ENCODE measurements at places on chromosomes 13 and 19. TPM values are rescaled to one million over a fixed set of nuclear protein-coding genes. Genes with fewer than 3 reads are reported as not detected.

DNA sequence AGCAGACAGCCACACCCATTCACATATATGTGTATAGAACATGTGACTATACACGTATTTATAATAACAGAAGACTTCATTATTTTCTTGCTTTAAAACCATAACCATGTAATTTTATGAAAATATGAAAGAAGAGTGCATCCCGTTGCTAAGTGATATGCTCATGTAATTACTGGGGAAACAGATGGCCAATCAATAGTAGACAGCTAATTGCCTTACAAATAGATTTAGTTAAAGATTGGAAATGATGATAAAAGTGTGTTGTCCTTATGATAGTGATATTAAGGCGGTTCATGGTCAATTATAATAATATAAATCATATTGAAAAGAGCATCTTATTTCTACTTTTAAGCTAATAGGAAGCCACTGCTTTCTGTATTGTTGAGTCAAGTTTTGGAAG, 95.9 kb downstream of the RFC3 start:
- H3K4me1 ChIP-seq, result no peaks in the 10 kb centered on the region
- no peaks in the 10 kb centered on the region for H3K27me3 ChIP-seq
- DNase-seq, result no peak
- no peaks in the 10 kb centered on the region for H3K36me3 ChIP-seq

- H3K4me3 ChIP-seq, result no peak overlapping the region
- H3K4me1 ChIP-seq, result peaks cover 24% of the 10 kb centered on the region
- no peaks in the 10 kb centered on the region for H3K27me3 ChIP-seq
- no peak for DNase-seq
- H3K36me3 ChIP-seq, result peaks cover 26% of the 10 kb centered on the region
Measured at GRCh38 chr13:97460004-97460775, 26.2 kb downstream of the RAP2A start.

GRCh38 chr13:76825430-76825829, 60.8 kb downstream of the KCTD12 start:
- H3K4me1 ChIP-seq, result peaks cover 4% of the 10 kb centered on the region
- no peaks in the 10 kb centered on the region for H3K36me3 ChIP-seq
- no peak for DNase-seq
- H3K4me3 ChIP-seq, result no peak overlapping the region
- H3K27ac ChIP-seq, result no peak overlapping the region

DNA sequence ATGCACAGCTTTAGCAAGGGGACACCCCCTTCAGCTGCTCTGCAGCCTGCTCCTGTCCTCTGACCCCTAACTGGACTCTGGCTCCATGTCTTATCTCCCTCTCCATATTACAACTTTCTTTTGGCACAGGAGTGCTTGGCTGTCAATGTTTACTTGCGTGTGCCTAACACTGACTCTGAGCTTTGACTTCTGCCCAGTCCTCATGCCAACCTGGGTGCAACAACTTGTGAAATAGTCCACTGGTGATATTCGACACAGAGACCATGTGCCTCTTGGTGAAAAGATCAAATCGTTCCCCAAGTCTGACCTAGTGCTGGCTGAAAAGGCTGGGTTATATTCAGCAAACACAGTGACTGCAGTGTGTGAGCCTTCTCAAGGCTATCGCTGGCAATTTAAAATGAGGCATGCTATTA, 34.1 kb upstream of the KLF12 start:
- no peak for DNase-seq
- H3K4me1 ChIP-seq, result no peaks in the 10 kb centered on the region
- H3K27me3 ChIP-seq, result peaks cover 8% of the 10 kb centered on the region
- H3K27ac ChIP-seq, result no peak overlapping the region

DNA sequence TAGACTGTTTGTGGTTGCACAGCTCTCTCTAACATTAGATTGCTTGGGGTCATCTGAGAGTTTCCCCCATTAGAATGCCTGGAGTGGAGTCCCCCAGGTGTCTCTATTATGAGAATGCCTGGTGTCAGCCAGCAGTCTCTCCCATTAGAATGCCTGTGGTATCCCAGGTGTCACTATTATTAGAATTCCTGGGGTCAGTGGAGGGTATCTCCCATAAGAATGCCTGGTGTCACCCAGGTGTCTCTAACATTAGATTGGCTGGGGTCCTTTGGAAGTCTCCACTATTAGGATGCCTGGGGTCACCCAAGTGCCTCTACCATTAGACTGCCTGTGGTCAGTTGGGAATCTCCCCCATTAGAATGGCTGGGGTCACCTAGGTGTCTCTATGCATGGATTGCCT, 1495.1 kb downstream of the UQCRFS1 start:
- H3K4me1 ChIP-seq, result no peaks in the 10 kb centered on the region
- no peaks in the 10 kb centered on the region for H3K27me3 ChIP-seq
- H3K27ac ChIP-seq, result no peak overlapping the region
- H3K36me3 ChIP-seq, result no peaks in the 10 kb centered on the region
- no peak overlapping the region for H3K4me3 ChIP-seq
- DNase-seq, result no peak

GRCh38 chr19:10286803-10287737, at the start of gene ICAM4:
ICAM4 (plus strand) TSS chr19:10286955; CDS start chr19:10287013, 58 bp downstream.
- H3K4me3 ChIP-seq, result peak within 1 kb of the TSS; percentile 50
- peak within 1 kb of the TSS; percentile 65 for H3K27ac ChIP-seq
- DNase-seq, result peak; percentile 67
- H3K36me3 ChIP-seq, result peaks cover 38% of the 10 kb centered on the region

GRCh38 chr13:113144255-113144629, 14.2 kb upstream of the PROZ start:
- H3K4me3 ChIP-seq, result no peak overlapping the region
- peak; percentile 9 for DNase-seq
- H3K4me1 ChIP-seq, result no peaks in the 10 kb centered on the region
- peaks cover 1% of the 10 kb centered on the region for H3K27me3 ChIP-seq
- no peaks in the 10 kb centered on the region for H3K36me3 ChIP-seq

GRCh38 chr13:65881561-65882155, 1348.5 kb downstream of the PCDH9 start:
- H3K36me3 ChIP-seq, result no peaks in the 10 kb centered on the region
- no peak for DNase-seq
- H3K4me3 ChIP-seq, result no peak overlapping the region
- no peak overlapping the region for H3K27ac ChIP-seq

DNA sequence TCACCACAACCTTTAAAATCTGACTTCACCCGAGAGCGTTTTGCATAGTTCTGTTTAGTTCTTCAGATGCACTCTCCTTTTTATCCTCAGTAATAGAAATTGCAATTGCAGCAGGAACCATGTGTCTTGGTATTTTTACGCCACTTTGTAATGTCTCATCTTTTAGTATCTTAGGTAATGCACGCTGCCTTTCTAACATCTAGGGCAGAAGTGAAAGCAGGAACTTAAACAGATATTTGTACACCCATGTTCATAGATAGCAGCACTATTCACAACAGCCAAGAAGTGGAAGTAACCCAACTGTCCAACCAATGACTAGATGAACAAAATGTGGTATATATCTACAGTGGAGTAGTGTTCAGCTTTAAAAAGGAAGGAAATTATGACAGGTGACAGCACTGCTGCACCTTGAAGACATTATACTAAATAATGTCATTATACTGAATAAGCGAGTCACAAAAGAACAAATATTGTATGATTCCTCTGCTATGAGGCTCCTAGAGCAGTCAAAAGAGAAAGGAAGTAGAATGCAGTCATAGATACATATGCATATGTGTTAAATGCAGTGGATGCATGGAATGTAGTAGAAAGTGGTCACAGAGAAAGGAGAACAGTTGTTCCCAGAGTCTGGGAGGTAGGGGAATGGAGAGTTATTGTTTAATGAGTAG, 105.9 kb upstream of the GJB6 start:
- peaks cover 2% of the 10 kb centered on the region for H3K4me1 ChIP-seq
- no peak overlapping the region for H3K27ac ChIP-seq
- peaks cover 8% of the 10 kb centered on the region for H3K27me3 ChIP-seq
- H3K4me3 ChIP-seq, result no peak overlapping the region
- H3K36me3 ChIP-seq, result no peaks in the 10 kb centered on the region
- DNase-seq, result no peak

GRCh38 chr13:46184277-46184699, 2.3 kb upstream of the LCP1 start:
- H3K4me3 ChIP-seq, result peak overlapping the region; percentile 96
- peak overlapping the region; percentile 99 for H3K27ac ChIP-seq
- DNase-seq, result peak; percentile 85
- H3K36me3 ChIP-seq, result peaks cover 24% of the 10 kb centered on the region
- peaks cover 39% of the 10 kb centered on the region for H3K4me1 ChIP-seq

- no peak overlapping the region for H3K27ac ChIP-seq
- H3K4me3 ChIP-seq, result no peak overlapping the region
- H3K4me1 ChIP-seq, result no peaks in the 10 kb centered on the region
Measured at GRCh38 chr19:57110592-57111328, 9.0 kb upstream of the USP29 start.

GRCh38 chr13:20658451-20659040, 45.0 kb upstream of the IL17D start:
- no peaks in the 10 kb centered on the region for H3K4me1 ChIP-seq
- no peak overlapping the region for H3K27ac ChIP-seq
- H3K27me3 ChIP-seq, result no peaks in the 10 kb centered on the region
- no peak overlapping the region for H3K4me3 ChIP-seq
- no peaks in the 10 kb centered on the region for H3K36me3 ChIP-seq

DNA sequence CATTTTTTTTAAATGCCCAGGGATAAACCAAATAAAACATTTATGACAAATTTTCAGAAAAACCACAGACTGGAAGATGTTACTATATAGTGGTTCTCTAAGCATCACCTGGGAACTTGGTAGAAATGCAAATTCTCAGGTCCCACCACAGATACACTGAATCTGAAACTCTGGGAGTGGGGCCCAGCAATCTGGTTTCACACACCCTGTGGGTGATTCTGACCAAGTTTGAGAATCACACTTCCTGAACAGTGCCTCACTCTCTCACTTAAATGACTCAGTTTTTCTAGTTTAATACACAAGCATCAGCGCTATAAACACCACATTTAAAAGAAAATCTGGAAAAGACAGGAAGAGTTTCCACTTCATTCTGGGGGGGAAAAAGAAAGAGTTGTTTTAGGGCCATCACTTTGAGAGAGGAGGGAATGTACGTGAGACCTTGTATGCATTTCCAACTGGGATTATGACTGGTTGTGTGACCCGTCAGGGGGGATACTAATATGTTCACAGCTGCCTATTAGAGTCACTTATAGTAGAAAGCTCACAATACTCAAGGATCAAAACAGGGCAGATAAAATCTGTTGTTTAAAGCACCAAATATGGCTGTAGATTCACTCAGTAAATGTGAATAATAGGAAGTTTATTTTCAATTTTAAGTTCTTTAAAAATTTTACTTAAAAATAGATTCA, 567.7 kb downstream of the GPC6 start:
- DNase-seq, result peak; percentile 43
- peaks cover 44% of the 10 kb centered on the region for H3K27me3 ChIP-seq
- no peak overlapping the region for H3K27ac ChIP-seq
- no peaks in the 10 kb centered on the region for H3K36me3 ChIP-seq
- no peak overlapping the region for H3K4me3 ChIP-seq
- peaks cover 13% of the 10 kb centered on the region for H3K4me1 ChIP-seq

GRCh38 chr13:109719962-109720646, 66.3 kb downstream of the IRS2 start:
- no peak overlapping the region for H3K27ac ChIP-seq
- no peak for DNase-seq
- no peaks in the 10 kb centered on the region for H3K4me1 ChIP-seq
- H3K36me3 ChIP-seq, result no peaks in the 10 kb centered on the region
- peaks cover 17% of the 10 kb centered on the region for H3K27me3 ChIP-seq

- no peak overlapping the region for H3K4me3 ChIP-seq
- peaks cover 1% of the 10 kb centered on the region for H3K27me3 ChIP-seq
- H3K27ac ChIP-seq, result peak overlapping the region; percentile 29
- DNase-seq, result peak; percentile 57
- peaks cover 52% of the 10 kb centered on the region for H3K4me1 ChIP-seq
- peaks cover 34% of the 10 kb centered on the region for H3K36me3 ChIP-seq
Measured at GRCh38 chr13:48526286-48526685, 6.6 kb downstream of the RCBTB2 start.

- H3K27ac ChIP-seq, result peak overlapping the region; percentile 99
- peak overlapping the region; percentile 77 for H3K4me3 ChIP-seq
- no peaks in the 10 kb centered on the region for H3K27me3 ChIP-seq
- DNase-seq, result peak; percentile 41
Measured at GRCh38 chr13:42394711-42395085, 122.7 kb downstream of the AKAP11 start.

- H3K27ac ChIP-seq, result no peak overlapping the region
- DNase-seq, result no peak
- no peak overlapping the region for H3K4me3 ChIP-seq
- H3K4me1 ChIP-seq, result no peaks in the 10 kb centered on the region
- no peaks in the 10 kb centered on the region for H3K27me3 ChIP-seq
Measured at GRCh38 chr13:55255236-55255635, 1885.5 kb upstream of the PRR20A start.

- peak; percentile 53 for DNase-seq
- peak overlapping the region; percentile 69 for H3K4me3 ChIP-seq
- H3K4me1 ChIP-seq, result peaks cover 3% of the 10 kb centered on the region
Measured at GRCh38 chr19:37251308-37252229, 33.6 kb downstream of the ZNF383 start.

DNA sequence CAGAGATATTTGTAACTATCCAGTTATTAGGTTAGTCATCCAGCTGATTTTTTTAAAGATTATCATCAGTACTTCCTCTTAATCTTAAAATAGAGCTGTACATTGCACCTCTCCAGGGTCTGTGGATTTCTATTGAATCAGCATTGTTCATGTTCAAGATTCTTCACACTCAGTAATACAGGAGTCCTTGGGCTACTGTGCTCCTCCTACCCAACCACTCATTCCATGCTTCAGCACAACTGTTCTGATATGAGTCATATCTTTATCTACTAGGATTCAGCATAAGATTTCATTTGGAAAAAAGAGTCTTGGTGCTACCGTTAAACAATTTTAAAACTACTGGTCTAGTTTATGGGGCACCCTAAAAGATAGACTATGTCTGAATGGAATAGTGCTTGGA, 357.8 kb downstream of the DCT start:
- no peak for DNase-seq
- peaks cover 4% of the 10 kb centered on the region for H3K27me3 ChIP-seq
- no peaks in the 10 kb centered on the region for H3K36me3 ChIP-seq
- no peak overlapping the region for H3K27ac ChIP-seq
- no peak overlapping the region for H3K4me3 ChIP-seq
- no peaks in the 10 kb centered on the region for H3K4me1 ChIP-seq

GRCh38 chr13:28324181-28324789, 170.6 kb downstream of the FLT1 start:
- no peak overlapping the region for H3K27ac ChIP-seq
- peak; percentile 54 for DNase-seq
- H3K4me1 ChIP-seq, result no peaks in the 10 kb centered on the region
- peaks cover 3% of the 10 kb centered on the region for H3K27me3 ChIP-seq
- no peaks in the 10 kb centered on the region for H3K36me3 ChIP-seq
- no peak overlapping the region for H3K4me3 ChIP-seq

GRCh38 chr19:3536429-3537100, 2.4 kb upstream of the TEKTIP1 start:
- no peaks in the 10 kb centered on the region for H3K27me3 ChIP-seq
- H3K4me3 ChIP-seq, result no peak overlapping the region
- no peaks in the 10 kb centered on the region for H3K4me1 ChIP-seq
- no peak overlapping the region for H3K27ac ChIP-seq

GRCh38 chr13:93477238-93477637, 250.6 kb downstream of the GPC6 start:
- no peak for DNase-seq
- H3K4me1 ChIP-seq, result no peaks in the 10 kb centered on the region
- no peak overlapping the region for H3K4me3 ChIP-seq
- no peak overlapping the region for H3K27ac ChIP-seq
- H3K36me3 ChIP-seq, result no peaks in the 10 kb centered on the region

Gene ERCC2
- 20.0 TPM for total RNA-seq

Gene LILRB4
- not detected for total RNA-seq

Gene ZNF175
- total RNA-seq, result 7.1 TPM

Gene QPCTL
- 9.1 TPM for total RNA-seq

Gene ERF
- 52.6 TPM for total RNA-seq

Gene GPR183
- 46.2 TPM for total RNA-seq

Gene MISP
- not detected for total RNA-seq

Gene RAVER1
- total RNA-seq, result 68.6 TPM

Gene DENND1C
- total RNA-seq, result 101 TPM

Gene PEAK3
- 0.70 TPM for total RNA-seq

Gene TIMM50
- total RNA-seq, result 44.8 TPM

Data from activated CD4-positive, alpha-beta memory T cell treated with anti-CD3 and anti-CD28 coated beads, Interleukin-2, amount 10 ng/mL, durations not matched to agents 7 days and 5 days (primary cell).